Right renal pelvis (tissue), 4 donors: ENCODE measurements at places on chromosomes 4 and X. TPM values are rescaled to one million over a fixed set of nuclear protein-coding genes. Genes with fewer than 3 reads are reported as not detected.

The LETM1 gene
- 21.0 TPM for polyA plus RNA-seq

DNA sequence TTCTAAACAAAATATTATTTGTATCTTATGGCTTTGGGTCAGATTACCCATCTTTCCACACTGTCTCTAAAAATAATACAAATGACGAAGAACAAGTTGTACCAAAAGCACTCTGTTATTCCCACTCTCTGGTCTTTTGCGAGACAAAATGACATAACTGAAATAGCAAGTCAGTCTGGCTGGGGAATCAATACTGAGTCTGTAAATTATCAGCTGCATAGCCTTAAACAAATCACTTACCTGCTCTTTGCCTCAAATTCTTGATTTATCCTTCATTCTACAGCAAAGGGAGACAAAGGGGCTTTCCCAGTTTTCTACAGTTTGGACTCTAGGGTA, 40.9 kb downstream of the SOWAHB start:
- DNase-seq: no peak

- peak; percentile 44 for DNase-seq
These were observed 18.3 kb upstream of the GPR101 start for GRCh38 chrX:137051978-137052642.

DNA sequence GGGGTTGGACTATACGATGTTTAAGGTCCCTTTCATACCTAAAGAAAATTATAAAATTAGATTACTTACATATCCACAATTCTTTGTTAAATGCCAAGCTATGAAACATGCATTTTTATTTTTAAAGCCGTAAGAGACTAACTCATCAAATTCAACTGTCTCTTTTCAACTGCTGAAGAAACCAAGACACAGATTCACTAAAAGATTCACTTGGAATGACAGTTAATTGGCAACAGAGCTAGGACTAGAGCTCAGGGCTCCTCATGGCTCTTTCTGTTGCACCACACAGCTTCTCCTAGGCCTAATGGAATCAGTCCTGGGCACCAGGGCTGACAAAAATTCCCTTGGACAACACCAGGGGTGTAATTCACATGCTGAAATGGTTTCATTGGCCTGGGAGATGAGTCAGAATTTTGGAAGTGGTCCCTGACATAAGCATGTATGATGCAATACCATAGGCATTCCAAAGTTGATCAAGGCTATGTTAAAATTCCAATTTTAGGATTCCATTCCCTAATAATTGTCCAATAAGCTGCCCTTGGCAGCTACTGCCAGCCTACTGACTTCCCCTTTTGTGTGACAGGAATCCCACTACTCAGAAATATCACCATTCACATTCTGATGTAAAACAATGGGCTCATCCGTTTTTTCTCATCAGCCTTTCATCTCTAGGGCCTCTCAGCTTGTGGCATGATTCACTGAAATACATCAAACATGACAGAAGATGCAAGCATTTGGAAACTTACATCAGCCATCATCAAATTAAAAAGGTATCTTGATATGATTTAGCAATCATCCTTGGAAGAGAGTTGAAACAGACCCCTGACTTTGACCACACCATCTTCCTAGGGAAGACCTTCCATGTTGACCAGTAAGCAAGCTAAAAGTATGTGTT, 54.2 kb downstream of the PLAC1 start:
- no peak for DNase-seq
